NAMALWA (cell line): ENCODE measurements at places on chromosomes 4 and X.
A peak's percentile ranks its signal among the peaks of the same experiment; 100 is the strongest.

- DNase-seq = no peak
Observed at GRCh38 chr4:175758050-175759024, 53.7 kb downstream of the GPM6A start.

GRCh38 chrX:39201305-39201990, 400.2 kb downstream of the MID1IP1 start:
- DNase-seq = peak; percentile 52

GRCh38 chrX:13469963-13470684, 99.3 kb upstream of the EGFL6 start:
- no peak for DNase-seq

DNA sequence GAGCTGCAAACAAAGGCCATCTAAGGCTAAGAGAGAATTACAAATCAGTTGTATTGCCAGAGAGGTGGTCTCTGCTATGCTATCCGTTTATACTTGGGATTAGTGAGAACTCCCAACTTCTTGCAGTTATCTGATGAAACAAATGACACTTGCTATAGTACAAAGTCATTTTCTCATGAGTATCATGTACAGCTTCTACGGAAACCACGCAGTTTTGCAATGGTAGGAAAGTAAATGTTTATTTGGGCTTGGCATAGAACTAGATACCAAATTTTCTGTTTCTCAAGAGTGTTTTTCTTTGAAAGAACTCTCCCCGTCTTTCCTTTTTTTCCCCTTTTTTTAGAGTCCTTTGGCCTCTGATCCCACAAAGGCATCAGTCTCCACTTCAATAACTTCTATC, 128.2 kb upstream of the ENPEP start:
- DNase-seq = no peak

DNA sequence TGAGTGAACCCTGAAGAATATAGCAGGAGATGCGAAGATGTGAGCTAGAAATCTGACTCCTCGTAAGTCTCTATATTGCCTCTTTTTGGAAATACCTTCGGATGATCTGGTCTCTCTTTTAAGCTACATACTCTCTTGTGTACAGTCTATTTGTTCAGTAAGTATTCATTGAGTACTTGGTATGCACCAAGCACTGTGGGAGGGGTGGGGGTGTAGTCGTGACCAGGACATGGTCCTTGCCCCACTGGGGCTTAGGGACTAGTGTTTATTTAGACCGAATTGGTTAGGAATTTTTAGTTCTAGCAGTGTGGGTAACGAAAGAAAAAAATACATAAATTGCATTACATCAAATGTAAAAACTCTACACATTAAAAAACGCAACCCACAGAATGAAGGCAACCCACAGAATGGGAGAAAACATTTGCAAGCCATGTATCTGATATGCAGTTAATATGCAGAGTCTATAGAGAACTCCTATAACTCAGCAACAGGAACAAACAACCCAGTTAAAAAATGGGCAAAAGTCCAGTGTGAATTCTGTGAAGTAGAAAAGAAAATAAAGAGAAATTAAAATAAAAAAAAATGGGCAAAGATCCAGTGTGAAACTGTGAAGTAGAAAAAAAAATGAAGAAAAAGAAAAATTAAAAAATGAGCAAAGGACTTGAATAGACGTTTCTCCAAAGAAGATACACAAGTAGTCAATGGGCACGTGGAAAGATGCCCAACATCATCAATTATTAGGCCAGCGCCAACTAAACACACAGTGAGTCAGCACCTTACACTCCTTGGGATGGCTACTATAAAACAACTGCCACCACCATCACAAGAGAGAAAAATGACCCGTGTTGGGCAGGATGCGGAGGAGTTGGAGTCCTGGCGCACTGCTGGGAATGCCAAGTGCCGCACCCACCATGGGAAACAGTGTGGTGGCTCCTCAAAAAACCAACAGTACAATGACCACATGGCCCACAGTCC, 43.8 kb downstream of the RGS12 start:
- no peak for DNase-seq

- peak; percentile 43 for DNase-seq
Observed at GRCh38 chrX:134803551-134804183, 145.4 kb upstream of the PLAC1 start.

GRCh38 chr4:163109967-163110366, 56.7 kb downstream of the NAF1 start:
- DNase-seq = no peak
